Right ventricle myocardium superior (tissue), 1 donor: ENCODE measurements at places on chromosomes 16 and 17. TPM values are rescaled to one million over a fixed set of nuclear protein-coding genes. Genes with fewer than 3 reads are reported as not detected.

GPRC5B gene
- total RNA-seq: 83.7 TPM

DNA sequence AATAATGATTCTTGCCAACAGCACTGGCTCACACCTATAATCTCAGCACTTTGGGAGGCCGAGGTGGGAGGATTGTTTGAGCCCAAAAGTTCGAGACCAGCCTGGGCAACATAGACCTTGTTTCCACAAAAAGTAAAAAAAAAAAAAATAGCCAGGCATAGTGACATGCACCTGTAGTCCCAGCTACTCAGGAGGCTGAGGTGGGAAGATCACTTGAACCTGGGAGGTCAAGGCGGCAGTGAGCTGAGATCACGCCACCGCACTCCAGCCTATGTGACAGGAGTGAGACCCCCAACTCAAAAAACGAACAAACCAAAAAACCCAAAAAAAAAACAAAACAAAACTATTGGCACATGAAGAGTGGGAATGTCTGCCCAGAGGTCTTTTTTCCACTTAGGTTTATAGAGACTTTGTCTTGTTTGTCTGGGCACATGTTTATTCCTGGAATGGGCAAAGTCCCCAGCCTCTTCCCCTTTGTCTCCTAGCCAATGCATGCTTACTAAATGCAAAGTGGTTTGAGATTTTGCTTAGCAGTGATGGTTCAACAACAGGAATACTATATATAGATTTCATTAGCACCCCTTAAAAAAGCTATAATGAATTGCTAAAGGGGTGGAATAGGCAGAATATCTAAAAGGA, 25.9 kb downstream of the NMT1 start:
- DNase-seq: no peak

DNA sequence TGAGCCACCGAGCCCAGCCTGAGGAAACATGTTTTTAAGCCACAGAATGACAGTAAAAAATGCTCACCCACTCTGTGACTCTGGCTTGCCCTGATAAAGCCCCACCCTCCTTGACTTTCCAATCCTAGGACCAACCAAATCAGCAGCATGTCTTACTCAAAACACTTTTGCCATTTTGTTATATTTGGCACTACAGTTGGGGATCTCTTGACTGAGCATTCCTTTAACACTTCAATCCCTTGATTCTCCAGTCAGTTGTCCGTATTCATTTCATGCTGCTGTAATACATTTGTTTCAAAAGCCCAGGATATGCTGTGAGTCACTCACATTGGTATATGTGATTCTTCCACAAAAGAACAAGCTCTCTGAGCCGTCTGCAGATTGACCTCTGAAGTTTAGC, 8.2 kb downstream of the MYH3 start:
- DNase-seq: no peak

- DNase-seq: no peak
Observed at GRCh38 chr16:76963614-76964315, 227.2 kb upstream of the MON1B start.

DNA sequence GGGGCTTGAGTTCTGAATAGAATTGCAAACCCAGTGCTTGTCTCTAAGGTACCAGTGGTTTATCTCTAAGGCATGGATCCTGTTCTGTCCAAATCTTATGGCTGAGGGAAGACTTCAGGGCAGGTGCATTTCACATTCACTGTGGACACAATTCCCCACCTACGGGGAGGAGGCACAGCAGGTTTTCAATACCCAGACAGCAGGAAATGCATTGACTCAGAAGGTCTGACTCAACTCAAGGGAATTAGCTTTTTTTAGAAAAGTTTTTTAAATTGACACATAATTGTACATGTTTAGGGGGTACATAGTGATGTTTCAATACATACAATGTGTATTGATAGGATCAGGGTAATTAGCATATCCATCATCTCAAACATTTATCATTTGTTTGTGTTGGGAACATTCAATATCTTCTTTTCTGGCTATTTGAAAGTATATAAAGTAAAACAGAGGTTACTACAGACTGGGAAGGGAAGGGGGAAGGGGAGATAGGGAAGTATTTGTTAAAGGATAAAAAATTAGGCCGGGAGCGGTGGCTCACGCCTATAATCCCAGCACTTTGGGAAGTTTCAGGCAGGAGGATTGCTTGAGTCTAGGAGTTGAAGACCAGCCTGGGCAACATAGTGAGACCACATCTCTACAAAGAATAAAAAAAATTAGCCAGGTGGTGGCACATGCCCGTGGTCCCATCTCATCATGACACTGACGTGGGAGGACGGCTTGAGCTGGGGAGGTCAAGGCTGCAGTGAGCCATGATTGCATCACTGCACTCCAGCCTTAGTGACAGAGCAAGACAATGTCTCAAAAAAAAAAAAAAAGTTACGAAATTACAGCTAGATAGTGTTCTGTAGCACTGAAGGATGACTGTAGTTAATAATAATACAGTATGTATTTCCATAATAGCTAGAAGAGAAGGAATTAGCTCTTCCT, 54.9 kb downstream of the RGS9 start:
- no peak for DNase-seq
